ENCODE measurements at places on chromosomes 1 and 21.

- DNase-seq = no peak
Observed at GRCh38 chr1:227428803-227429202, 110.5 kb upstream of the CDC42BPA start.

DNA sequence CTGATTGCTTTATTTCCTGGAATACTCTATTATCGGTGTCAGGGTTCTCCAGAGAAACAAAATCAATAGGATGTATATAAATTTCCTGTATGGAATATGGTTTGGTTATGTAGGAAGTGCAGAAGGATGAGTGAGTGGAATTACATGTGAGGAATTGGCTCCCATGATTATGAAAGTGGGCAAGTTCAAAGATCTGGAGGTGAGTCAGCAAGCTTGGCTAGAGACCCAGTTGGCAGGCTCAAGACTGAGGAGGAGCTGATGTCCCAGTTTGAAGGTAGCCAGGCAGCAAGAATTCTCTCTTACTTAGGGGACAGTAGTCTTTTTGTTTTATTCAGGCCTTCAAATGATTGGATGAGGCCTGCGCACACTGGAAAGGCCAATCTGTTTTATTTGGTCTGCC is 57.5 kb downstream of the MAP3K7CL start:
- DNase-seq = no peak

GRCh38 chr1:162093095-162093494 is 23.6 kb downstream of the NOS1AP start:
- DNase-seq = no peak

DNA sequence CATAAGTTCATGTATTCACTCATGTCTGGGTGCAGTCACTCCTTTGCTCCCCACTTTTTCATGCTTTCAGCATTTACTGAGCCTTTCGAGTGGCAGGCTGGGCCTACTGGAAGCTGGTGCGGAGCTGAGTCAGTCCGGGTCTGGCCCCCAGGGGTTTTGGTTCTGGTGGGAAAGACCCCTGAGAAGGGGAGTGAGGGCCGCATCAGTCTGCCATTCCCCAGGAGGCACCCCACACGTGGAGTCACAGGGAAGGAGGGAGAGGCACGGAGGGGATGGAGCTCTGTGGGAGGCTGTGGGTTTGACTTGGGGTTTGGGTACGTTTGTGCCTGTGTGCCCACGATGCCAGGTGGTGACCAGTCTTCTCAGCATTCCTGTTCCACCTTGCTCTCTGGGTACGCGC is 87.9 kb downstream of the PTPRU start:
- DNase-seq = no peak

DNA sequence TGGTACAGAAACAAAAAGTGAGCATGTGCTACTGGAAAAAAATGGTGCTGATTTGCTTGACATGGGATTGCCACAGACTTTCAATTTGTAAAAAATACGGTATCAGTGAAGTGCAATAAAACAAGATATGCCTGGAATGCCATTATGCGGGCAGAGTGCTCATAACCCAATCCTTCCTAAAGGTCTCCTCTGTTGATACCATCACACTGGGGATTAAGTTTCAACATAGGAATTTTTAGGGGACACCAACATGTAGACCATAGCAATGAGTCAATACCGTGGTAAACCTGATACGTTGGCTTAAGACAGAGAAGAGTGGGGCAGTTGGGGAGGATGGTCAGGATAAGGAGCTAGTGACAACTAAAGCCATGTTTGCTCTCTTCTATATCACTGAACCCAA is 20.5 kb downstream of the MX1 start:
- no peak for DNase-seq

DNA sequence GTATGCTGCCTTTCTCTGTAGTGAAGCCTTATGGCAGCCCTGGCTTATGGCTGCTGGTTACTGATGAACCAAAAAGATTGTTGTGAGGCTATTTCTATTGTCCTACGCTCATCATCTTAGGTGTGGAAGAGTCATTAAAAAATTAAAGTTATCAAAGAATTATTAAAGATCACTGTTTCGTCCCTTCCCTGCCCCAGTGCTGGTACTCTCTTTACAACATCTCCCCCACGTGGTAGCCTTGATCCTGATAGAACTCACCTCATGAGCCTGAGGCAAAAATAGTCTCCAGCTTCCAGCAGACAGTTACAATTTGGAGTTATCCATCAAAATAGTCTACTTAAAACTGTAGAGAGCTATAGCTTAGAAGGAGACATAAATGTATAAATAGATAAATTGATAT is 201.5 kb downstream of the S1PR1 start:
- no peak for DNase-seq

GRCh38 chr1:64440183-64440826 is 29.6 kb upstream of the CACHD1 start:
- no peak for DNase-seq

GRCh38 chr1:81571946-81572345 is 228.8 kb upstream of the ADGRL2 start:
- DNase-seq = no peak

GRCh38 chr21:44509539-44509938 is 30.5 kb downstream of the KRTAP10-1 start:
- DNase-seq = peak; percentile 13

- DNase-seq = peak; percentile 63
Observed at GRCh38 chr1:203324105-203325025, 19.0 kb downstream of the BTG2 start.

GRCh38 chr1:60225486-60225885 is 151.9 kb upstream of the C1orf87 start:
- no peak for DNase-seq

GRCh38 chr1:86409416-86410021 is 13.4 kb upstream of the ODF2L start:
- peak; percentile 29 for DNase-seq

DNA sequence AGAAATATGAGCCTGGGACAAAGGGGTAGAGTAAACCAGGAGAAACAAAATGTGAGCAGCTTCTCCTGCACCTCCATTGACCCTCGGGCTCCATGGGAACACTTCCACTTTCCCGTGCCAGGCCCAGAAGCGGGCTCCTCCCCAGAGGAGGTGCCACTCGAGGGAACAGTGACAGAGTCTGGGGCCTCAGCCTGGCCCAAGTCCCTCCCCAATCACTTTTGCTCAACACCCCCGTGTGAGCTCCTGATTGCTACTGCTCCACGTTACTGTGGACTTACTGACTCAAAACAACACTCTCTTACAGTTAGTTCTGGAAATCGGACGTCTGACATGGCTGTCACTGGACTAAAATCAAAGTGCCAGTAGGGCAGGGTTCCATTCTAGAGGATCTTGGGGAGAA is 17.7 kb upstream of the KLHDC7A start:
- DNase-seq = no peak

DNA sequence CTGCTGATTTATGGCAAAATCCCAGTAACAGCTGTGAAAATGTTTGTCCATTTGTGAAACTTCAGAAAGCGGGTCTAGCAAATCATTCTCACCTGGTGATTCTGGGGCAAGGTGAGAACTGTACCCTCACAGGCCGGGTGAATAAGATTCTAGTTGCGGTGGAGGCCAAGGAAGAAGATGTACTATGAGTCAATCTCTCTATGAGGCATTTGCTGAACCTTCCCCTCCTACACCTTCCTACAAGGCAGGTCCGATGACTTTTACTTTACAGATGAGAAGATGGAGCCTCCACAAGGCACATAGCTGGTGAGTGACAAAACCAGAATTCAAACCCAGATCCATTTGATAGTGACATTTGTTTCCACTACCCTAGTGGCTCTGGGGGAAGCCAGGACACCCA is 72.7 kb downstream of the BACH1 start:
- DNase-seq = no peak

DNA sequence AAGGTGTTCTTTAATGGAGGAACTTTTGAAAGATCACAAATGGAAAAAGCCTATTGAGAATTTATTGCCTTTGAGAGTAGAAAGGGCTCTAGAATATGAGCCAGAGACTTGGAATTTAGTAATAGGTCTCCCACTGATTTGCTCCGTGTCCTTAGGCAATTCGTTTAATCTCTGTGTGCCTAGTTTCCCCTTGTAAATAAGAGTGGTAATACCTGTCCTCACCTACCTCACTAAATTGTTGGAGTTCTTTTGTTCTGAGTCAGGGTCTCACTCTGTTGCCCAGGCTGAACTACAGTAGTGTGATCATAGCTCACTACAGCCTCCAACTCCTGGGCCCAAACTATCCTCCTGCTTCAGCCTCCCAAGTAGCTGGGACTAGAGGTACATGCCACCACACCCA is 15.0 kb upstream of the TEKT2 start:
- DNase-seq = no peak

DNA sequence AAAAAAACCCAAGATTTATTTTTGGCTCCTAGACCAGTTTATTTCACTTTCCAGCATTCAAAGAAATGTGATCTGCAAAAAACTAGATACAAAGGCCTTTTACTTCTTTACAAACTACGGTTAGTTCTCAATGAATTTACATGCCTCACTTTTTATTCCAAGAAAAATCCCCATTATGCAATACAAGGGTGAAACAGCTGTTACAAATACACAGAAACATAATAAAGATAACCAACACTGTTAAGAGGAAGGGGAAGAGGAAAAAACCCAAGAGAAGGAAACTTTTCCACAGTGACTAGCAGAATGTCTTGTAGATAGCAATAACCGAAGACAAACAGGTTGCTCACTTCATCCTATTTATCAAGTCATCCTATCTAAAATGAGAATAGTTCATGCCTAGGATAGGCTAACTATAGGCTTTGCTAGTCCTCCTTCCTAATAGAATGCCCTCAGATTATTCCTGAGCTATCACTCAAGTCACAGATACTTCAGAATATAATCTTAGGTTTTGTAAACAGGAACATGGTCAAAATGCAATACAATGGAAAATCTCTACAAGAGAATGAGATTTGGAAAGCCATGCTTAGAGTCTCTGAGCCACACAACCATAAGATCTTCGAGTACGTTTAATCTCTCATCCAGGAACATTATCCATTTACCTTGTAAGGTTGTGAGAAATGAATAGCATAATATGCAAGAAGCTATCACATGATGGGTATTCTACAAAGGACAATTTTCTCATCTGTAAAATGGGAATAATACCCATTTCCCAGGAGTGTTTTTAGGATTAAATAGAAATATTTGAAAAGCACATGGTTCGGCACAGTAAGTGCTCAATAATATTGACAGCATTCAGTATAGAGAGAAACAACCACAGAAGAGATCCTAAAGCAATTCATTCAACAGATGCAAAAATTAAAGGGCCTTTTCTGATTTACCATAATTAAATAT is 5.4 kb downstream of the PNRC2 start:
- DNase-seq = no peak

GRCh38 chr1:85125891-85126290 is 74.9 kb downstream of the SYDE2 start:
- no peak for DNase-seq

All from DMS79 (cell line).